ENCODE measurements at places on chromosomes 16 and 17. TPM values are rescaled to one million over a fixed set of nuclear protein-coding genes. Genes with fewer than 3 reads are reported as not detected.
A peak's percentile ranks its signal among the peaks of the same experiment; 100 is the strongest.

- no peak for DNase-seq
Observed at GRCh38 chr17:82020572-82021106, 2.0 kb downstream of the CENPX start.

DNA sequence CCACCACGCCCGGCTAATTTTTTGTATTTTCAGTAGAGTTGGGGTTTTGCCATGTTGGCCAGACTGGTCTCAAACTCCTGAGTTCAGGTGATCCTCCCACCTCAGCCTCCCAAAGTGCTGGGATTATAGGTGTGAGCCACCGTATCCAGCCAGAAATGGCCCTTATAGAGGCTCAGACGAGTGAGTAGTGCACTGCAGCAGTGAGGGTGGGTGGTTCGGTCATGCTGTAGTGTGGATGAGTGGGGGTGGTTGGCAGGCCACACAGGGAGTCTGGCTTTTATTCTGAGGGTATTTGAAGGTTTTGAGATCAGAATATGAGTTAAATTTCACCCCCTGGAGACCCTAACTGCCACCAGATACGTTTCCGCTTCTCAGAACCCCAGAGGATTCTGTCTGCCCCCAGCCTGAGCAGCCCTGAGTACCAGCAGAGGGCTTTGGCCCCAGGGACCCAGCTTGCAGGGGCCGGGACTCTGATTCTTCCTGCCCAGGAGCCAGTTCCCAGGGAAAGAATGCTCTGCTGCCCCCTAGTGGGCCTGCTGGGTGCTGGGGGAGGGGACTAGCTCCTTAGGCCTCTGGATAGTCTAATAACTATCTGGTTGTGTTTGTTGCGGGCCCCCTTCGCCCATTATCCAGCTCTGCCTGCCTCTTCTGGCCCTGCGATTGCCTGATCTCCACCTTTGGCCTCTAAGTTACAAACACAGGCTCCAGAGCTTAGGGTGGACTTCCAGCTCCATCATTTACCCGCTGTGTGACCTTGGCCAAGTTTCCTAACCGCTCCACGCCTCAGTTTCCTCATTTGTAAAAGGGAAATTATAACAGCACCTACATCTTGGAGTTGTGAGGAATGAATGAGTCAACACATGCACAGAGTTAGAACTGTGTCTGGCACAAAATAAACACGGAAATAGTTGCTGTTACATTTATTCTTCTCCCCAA is 2.0 kb downstream of the ZNF771 start:
- peak; percentile 91 for DNase-seq

DNA sequence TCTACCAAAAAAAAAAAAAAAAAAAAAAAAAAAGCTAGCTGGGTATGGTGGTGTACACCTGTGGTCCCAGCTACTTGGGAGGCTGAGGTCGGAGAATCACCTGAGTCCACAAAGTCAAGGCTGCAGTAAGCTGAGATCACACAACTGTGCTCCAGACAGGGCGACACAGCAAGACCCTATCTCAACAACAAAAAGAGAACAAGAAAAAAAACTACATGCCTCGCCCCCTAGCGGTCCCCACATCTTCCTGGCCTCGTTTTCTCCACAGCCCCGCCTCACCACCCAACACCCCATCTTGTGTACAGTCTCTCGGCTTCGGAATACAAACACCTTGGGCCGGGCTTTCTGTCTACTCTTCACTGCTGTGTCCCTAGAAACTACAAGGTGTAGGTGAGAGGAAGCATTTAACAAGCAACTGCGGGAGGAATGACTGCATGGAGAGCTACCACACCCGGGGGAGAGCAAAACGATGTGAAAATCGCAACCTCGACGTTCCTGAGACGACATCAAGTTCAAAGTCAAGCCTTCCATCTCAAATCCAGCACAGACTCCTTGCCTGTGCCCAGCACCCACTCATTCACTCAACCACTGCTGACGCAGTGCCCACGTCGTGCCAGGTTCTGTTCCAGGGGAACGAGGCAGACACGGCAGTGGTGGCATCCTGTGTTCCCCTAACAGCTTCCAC is 9.0 kb downstream of the NTAN1 start:
- DNase-seq = no peak

DNA sequence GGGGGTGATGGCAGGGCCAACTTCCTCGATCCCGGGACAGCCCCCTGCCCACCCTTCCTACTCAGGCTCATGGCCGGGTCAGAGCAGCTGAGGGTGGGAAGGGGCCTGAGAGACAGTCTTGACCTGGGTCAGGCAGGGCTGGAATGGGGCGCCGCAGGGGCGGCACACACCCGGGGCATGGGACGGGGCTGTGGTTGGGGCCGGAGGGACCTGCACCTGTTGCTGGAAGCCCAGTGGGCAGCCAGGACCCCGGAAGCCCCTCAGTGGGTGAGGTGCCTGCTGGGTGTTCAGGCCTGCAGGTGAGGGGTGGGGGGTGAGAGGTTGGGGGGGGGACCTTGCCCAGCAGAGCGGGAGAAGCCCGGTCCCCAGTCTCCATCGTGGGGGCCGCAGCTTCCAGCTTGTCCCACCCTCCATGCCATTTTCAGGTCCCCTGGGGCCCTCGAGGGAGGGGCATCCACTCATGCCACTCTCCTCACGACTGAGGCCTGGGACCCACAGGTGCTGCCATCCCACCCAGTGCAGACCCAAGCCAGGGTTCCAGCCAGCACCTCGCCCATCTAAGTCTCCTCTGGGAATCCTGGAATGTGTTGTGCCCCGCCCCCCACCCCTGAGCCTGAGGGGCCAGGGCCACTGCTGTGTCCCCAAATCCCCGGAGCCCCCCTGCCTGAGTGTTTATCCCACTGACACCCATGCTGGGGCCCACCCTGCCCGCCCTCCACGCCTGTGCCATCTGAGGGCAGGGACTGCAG is 43.4 kb upstream of the ACSF3 start:
- no peak for DNase-seq

DNA sequence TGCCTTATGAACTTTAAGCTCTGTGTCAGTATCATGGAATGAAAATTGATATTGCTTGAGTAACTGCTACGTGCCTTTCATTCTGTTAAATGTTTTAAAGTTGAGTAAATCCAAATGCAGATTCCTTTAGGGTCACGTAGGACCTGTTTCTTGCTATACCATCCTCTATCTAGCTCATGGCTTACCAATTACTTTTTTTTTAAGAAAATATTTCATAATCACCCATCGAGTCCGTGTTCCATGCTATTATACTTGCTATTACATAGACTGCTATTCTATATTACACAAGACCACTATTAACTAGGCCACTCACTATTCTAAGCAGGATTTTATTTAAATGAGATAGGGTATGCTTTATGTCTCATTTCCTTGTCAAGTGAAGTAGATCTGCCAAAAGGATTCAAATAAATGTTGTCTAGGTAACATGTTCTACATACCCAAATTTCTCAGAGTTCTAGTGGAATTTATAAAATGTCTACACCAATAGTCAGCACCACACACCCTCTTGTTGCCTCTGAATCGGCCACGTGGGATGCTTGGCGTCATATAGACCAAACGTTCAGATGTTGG is 11.9 kb downstream of the ANKFN1 start:
- no peak for DNase-seq

DNA sequence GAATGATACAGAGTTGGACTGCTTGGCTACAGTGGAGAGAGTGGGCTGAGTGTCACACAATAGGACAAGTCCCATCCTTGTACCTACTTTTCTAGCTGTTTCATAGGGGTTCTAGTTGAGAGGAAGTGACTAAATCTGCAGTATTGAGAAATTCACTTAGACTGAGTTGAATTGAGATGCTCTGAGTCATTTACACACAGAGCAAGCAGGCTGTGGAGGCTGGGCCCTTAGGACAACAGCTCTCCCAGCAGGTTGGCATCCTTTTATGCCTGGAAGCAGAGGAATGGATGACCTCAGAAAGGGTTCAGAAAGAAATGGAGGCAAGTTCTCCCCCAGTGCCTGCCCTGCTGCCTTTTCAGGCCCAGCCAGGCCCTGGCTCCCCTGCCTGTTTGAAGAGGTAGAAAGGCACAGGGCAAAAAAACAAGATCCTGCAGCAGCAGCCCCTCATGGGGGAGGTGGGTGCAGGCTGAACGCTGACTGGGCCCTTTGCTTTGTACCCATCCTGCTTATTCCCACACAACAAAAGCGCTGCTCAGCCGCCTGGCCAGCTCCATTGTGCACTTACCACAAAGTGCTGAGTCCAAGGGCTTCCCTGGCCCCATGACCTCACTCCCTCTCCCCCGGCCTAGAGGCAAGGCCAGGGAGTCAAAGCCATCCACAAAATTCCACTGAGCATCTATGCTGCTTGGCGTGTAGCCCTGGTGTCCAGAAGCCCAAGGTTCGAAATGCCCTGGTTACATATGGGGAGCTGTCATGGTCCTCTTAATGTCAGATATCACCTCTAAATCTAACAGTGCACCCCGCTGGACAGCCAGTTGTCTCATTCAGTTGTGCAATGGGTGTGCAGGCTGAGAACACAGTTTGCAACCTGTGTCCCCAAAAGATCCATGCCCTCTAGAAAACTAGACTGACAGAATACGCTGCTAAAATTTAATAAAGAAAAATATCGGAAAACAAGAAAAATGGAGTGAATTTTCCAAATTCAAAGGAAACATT is 5.4 kb upstream of the CRYBA1 start:
- peak; percentile 39 for DNase-seq

- peak; percentile 82 for DNase-seq
Observed at GRCh38 chr17:42311240-42312034, 23.1 kb downstream of the STAT5A start.

- no peak for DNase-seq
Observed at GRCh38 chr16:47136099-47136842, 7.5 kb downstream of the NETO2 start.

The HNF1B gene
- polyA plus RNA-seq = not detected

DNA sequence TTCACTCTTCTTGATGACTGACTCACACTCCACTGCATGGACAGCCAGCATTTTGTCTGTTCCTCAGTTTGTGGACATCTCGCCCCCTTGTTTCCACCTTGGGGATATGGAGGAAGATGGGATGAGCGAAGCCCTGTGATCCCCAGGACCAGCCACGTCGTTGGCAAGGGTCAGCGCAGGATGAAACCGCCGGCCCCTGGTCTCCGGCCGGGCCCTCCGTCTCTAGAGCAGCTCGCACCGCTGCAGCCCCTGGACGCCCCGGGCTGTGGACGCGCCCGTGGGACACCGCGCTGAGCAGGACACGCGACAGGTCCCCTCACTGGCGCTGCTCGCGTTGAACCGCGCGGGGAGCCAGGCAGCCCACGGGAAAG is 604 bp upstream of the ZC3H18 start:
- DNase-seq = peak; percentile 66

The RUSF1 gene
- 36.5 TPM for polyA plus RNA-seq

The NUPR1 gene
- 1.1 TPM for polyA plus RNA-seq

DNA sequence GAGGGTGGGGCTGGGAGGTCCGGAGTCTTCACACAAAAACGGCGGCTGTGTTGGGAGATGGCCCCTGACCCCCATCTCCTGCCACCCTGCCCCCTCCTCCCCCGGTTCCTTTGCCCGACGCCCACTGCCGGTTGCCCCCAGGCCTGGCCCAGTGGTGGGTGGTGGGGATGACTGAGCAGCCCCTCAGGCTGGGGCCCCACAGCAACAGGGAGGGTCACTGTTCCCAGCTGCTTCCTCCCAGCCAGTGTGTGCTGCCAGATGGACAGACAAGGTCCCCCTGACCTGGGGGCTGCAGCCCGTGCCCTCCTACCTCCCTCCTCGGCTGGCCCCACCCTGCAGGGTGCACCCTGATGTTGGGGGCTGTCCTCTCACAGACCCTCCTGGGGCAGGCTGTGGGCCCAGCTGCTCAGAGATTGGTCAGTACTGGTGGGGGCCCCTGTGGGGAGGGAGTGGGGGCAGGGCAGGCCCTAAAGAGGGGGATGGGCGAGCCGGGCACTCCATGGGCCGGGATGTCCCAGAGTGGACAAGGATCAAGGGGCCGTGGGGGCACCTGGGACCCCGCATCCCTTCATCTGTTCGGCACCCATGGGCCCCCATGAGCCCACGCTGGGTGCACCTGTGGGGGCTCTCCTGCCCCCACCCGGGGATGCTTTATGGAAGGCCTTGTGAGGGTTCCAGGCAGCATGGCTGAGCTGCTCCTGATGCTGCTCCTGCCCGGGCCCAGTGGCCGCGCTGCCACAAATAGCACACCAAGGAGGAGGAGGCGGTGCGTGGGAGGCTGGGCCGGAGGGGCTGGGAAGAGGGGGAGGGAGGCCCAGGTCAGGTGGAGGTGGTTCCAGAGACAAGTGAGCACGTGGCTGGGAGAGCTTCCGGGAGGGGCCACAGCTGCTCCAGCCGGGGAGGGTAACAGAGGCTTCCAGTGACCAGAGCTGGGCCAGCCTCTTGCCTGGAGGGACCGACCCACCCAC is 5.1 kb downstream of the C1QTNF8 start:
- DNase-seq = no peak

GRCh38 chr17:6510321-6510977 is 45.9 kb downstream of the PITPNM3 start:
- DNase-seq = no peak

DNA sequence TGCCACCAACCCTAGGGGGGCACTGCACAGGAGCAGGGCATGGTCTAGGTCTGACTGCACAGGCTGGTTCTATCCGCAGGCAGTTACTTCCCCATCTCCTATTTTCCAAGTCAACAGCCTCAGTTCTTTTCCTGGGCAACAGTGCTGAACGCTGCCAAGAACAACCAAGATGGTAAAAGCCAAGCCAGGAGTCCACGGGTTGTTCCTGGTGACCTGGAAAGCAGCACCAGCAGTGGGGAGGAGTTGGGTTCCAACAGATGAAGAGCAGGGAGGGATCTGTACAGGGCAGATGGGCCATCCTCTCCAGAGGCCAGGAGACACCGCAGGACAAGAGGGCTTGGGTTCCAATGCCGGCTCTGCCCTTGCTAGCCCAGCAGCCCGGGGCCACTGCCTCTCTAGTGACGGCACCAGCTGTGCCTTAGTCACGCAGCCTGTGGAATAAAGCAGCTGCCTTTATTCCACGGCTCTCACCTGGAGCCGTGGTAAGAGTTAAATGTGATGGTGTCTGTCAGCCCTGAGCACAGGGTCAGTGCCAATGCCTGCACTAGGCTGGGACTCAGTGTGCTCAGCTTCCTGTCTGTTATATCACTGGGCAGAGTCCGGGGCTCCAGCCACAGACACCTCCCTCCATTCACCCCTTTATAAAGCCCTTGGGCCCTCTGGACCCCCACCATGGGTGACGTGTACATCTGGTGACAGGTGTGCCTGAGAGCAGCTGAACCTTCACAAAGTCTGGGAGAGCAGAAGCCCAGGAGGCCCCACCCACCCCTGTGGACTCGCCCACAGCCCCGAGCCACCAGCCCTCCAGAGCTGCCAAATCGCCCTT is 44.9 kb downstream of the MARF1 start:
- no peak for DNase-seq

- no peak for DNase-seq
Observed at GRCh38 chr17:73234736-73235135, 26.9 kb downstream of the CPSF4L start.

- DNase-seq = no peak
Observed at GRCh38 chr17:75325827-75326225, 36.6 kb upstream of the SLC25A19 start.

- DNase-seq = no peak
Observed at GRCh38 chr17:74748279-74748528, 224 bp upstream of the NHERF1 start.

- DNase-seq = no peak
Observed at GRCh38 chr17:80663781-80664206, 119.2 kb downstream of the RPTOR start.

The AURKB gene
- polyA plus RNA-seq = 43.9 TPM

The GRAP gene
- 0.02 TPM for polyA plus RNA-seq

The SP6 gene
- polyA plus RNA-seq = 0.03 TPM

The KRT20 gene
- not detected for polyA plus RNA-seq

The DNAH9 gene
- not detected for polyA plus RNA-seq

GRCh38 chr17:14201988-14202380 is 34.7 kb downstream of the CDRT15 start:
- no peak for DNase-seq

- DNase-seq = no peak
Observed at GRCh38 chr17:49730785-49731434, 23.1 kb upstream of the SLC35B1 start.
